AG10803 (cell line): ENCODE measurements at places on chromosomes 11 and 22.

DNA sequence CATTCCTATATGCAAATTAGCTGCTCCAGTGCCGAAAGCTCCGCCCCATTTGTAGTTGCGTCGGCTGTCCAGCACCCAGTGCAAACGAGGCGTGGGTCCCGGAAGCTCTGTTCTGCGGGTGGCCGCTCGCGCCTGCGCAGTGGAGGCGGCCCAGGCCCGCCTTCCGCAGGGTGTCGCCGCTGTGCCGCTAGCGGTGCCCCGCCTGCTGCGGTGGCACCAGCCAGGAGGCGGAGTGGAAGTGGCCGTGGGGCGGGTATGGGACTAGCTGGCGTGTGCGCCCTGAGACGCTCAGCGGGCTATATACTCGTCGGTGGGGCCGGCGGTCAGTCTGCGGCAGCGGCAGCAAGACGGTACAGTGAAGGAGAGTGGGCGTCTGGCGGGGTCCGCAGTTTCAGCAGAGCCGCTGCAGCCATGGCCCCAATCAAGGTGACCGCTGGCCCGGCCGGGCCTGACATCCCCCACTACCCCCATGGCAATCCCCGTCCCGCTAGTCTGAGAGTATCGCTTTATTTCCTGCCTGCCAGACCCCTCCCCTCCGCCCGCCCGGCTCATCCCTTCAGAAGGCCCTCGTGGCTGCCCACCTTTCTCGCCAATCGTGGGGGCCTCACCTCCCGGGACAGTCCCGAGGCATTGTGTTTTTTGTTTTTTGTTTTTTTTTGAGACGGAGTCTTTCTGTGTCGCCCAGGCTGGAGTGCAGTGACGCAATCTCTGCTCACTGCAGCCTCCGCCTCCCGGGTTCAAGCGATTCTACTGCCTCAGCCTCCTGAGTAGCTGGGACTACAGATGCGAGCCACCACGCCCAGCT, at the start of gene PRDX5:
Gene PRDX5, plus strand, starts transcription at position 161 of the 805 bp plus-strand sequence. Its CDS starts 95 bp downstream, at position 256.
- DNase-seq = peak; percentile 96

DNA sequence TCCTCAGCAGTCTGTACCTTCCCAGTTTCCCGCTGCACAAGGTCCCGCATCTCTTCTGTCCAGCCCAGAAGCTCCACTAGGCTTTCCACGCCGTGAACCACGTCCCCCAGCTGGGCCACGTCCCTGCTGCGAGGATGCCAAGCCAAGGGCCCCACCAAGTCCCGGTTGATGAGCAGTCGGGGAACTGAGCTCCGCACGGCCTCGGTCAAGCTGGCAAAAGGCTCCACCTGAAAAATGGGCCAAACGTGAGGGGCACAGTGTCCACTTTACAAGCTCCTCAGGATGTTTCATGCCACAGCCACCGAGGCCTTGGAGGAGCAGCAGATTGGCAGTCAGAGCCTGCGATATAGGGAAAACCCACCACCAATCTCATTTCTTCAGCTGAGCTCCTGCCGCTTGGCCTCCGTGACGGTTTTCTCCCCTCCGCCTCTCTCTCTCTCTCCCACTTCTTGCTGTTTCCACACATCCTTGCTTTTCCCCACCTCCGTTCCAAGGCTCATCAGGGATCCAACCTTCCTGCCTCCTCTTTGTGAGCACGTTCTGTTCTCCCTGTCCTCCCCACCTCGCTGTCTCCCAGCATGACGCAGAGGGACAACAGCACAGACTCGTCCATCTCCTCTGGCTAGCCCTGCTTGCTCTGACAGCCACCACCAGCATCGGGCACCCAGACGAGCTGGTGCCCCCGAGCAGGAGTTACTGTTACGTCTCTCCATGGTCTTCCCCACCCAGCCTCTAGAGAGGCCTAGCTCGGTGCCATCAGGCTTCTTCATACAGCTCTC, 11.5 kb downstream of the RIC8A start:
- DNase-seq = no peak

- peak; percentile 41 for DNase-seq
Measured at GRCh38 chr11:72848846-72849466, 34.7 kb downstream of the ATG16L2 start.

- peak; percentile 83 for DNase-seq
Measured at GRCh38 chr11:102446606-102447005, 6.0 kb downstream of the TMEM123 start.

- DNase-seq = no peak
Measured at GRCh38 chr11:134052395-134052987, 16.4 kb upstream of the JAM3 start.
